Motor neuron (in vitro differentiated cells): ENCODE measurements at places on chromosomes 2 and 18.

DNA sequence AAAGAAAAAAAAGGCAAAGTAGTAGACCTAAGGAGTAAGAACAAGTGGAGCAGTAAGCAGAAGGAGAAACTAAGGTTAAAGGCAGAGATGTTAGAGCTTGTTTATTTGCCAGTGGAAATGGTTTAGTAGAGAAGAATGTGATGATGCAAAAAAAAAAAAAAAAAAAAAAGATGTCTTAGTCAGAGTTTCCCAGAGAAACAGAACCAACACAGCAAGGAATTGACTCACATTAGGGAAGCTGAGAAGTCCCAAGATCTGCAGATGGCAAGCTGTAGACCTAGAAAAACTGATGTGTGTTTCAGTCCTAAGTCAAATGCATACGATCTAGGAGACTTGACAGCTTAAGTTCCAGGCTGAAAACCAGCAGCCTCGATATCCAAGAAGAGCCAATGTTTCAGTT is 1548.8 kb upstream of the LRRTM1 start:
- ATAC-seq: no peak

DNA sequence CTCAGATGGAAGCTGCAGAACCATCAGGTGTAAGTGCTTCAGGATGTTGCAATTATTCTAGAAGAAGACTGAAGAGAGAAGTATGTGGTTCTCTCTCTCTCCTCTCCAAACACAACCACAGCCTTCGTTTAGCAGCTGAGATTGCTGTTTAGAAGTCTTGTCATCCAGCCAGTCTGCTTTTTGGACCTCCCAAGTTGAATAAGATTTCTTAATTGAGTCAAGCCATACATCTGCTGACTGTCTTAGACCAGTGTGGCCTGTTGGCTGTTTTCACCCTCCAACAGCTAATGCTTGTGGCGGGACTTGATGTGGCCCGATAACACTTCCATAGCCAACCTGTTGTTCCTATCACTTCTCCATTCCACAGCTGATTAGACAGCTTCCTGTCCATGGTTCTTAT is 91.3 kb upstream of the TMEM17 start:
- ATAC-seq: no peak

- no peak for ATAC-seq
Observed at GRCh38 chr2:14303366-14304115, 329.0 kb upstream of the LRATD1 start.

DNA sequence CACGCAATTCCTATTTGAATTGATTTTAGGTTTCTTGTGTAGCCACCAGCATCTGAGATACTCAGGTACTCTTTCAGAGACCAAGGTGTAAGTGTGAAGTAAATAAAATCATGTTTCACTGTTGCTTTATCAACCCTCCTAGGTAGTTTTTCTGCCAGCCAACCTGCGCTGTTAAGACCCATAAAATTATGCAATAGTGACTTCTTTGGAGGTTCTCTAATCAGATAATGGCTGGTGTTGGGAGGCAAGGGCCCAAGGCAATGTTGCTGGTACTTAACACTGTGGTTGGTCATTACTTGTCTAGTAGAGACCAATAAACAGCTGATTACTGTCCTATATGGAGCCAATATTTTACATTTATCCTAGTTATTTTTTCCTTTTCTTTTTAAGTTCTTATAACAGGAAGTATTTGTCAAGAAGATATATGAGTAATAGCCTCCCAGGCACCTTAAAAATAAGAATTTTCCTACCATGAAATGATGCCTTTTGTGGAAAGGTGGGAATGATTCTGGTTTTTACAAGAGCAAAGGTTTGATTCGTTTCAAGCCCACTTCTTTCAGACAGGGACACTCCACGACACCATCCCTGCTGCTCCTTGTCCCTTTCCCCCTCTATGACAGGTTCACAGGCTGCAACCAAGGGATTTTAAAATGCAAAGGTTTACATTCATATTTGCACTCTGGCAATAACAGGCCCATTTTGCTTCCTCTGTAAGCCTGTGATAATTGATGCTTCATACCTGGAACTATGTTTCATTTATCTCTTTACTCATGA is 259.3 kb downstream of the MEIS1 start:
- no peak for ATAC-seq

GRCh38 chr18:62329691-62330454 is 4.8 kb downstream of the TNFRSF11A start:
- ATAC-seq: no peak

DNA sequence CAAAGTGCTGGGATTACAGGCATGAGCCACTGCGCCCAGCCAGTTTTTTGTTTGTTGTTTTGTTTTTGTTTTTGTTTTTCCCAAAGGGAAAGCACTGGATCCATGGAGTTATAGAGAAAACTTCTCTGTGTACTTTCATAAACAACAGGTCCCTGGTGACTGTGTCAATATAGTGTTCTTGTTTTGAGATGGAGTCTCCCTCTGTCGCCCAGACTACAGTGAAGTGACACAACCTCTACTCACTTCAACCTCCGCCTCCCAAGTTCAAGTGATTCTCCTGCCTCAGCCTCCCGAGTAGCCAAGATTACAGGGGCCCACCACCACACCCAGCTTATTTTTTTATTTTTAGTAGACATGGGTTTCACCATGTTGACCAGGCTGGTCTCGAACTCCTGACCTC is 16.5 kb downstream of the USP34 start:
- ATAC-seq: no peak

DNA sequence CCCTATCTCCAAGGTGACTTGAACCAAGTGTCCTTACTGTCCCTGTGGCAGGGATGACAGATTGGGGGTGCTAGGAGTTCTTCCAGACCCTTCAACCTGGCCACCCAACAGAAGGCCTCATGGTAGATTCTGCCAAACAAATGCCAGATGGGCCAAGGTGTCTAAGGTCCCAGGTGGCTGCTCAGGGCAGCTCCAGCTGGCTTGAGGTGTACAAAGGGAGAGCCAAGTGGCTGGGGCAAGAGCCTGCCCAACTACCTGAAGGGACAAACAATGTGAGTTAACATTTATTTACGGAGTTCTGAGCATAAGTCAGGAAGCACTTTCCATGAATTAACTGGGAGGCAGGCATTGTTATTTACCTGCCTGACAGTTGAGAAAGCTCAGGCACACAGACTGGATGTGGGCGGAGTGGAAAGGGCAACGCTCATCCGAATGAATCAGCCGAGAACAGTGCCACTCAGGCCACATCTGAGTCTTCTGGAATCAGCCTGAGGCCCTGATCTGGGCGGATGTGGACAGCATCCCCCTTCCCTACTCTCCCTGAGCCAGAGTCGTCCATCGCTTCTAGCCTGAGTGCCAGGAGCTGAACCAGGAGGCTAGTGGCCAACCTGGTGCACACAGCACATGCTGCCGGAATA is 4.4 kb upstream of the KCNIP3 start:
- ATAC-seq: no peak
